PC-9 (cell line): ENCODE measurements at places on chromosomes 4 and X. TPM values are rescaled to one million over a fixed set of nuclear protein-coding genes. Genes with fewer than 3 reads are reported as not detected.

DNA sequence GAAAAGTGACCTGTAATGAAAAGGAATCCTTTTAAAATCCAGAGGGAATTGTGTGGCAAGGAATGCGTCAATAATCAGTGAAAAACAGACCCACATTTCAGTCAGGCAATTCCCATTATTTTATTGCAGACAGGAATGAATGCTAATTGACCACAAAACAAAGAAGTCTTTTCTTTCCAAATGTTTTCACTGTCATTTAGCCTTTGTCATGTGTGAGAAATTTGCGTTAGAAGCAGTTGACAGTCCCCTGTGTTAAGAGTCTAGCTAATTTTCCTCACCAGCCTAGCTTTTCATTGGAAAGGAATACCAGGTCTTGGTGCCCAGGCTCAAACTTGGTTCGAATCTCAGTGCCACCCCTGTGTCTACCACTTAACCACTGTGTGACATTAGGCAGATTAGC is 83.4 kb downstream of the KIT start:
- no peak for DNase-seq
- H3K4me3 ChIP-seq = no peak overlapping the region
- H3K27me3 ChIP-seq = no peaks in the 10 kb centered on the region
- no peaks in the 10 kb centered on the region for H3K36me3 ChIP-seq

DNA sequence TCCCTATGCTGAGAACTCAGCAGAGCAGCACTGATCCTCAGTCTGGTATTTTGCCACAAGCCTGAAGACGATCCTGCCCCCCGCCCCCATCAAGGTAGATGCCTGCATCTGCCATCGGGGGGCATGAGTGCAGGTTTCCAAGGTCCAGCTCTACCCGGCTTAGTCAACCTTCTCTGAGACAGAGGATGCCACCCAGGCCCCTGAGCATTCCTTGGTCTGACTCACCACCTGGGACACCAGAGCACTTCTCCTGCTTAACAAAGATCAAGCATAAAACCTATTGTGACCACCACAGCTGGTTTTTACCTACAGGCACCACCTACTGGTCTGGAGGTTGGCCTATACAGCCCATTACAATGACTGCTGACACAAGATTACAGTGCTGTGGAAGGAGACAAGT is 1168.1 kb downstream of the PCDH19 start:
- no peak overlapping the region for H3K4me3 ChIP-seq
- no peak overlapping the region for H3K27ac ChIP-seq
- no peaks in the 10 kb centered on the region for H3K4me1 ChIP-seq
- no peaks in the 10 kb centered on the region for H3K27me3 ChIP-seq
- DNase-seq = no peak

DNA sequence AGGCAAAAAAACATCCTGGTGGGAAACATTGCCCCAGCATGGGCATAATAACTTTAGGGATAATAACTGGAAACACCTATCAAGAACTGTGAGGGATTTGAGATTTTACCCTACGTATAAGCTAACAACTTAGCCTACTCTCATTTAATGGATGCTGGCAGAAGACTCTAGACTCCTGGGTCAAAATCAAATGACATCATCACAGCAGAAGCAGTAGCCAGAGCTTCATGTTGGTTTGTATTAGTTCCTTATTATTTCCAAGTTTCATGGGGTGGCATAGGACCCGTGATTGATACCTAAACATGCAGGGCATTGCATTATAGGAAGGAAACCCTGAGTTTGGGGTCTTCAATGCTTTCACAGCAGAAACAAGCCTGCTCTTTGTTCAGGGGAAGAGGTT is 4.6 kb downstream of the TCEAL9 start:
- H3K4me1 ChIP-seq = peaks cover 21% of the 10 kb centered on the region
- H3K27ac ChIP-seq = no peak overlapping the region
- no peaks in the 10 kb centered on the region for H3K27me3 ChIP-seq
- H3K4me3 ChIP-seq = no peak overlapping the region

- no peaks in the 10 kb centered on the region for H3K27me3 ChIP-seq
- 0 out of 2 replicates have a peak, but pooled peaks cover 6% of the 10 kb centered on the region for H3K36me3 ChIP-seq
- peak overlapping the region; percentile 20; the same call in 1 of the 2 replicates for H3K4me3 ChIP-seq
- no peak for DNase-seq
- H3K27ac ChIP-seq = peak overlapping the region; percentile 43
- H3K4me1 ChIP-seq = peaks cover 31% of the 10 kb centered on the region
These were observed 3.6 kb downstream of the ZXDB start for GRCh38 chrX:57595381-57595811.

- no peak for DNase-seq
- H3K4me1 ChIP-seq = peaks cover 17% of the 10 kb centered on the region
- no peak overlapping the region for H3K4me3 ChIP-seq
- no peaks in the 10 kb centered on the region for H3K36me3 ChIP-seq
These were observed 119.6 kb downstream of the CBLL2 start for GRCh38 chrX:22392133-22392948.

DNA sequence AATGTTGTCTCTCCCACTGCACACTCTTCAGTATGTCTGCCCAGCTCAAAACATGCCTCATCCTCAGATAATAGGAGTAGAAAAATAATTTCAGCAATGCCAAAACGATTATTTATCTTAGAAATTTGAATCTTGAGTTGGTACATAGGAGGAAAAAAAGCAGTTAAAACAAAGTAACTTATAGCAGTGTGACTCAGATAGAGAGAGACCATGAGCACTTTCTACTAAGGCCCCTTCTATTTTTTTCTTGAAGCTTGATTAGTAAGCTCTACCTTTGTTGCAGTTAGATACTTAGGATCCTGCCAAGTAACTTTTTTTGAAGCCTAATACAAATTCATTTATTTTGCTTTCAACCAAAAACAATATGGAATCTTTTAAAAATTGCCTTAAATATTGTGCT is 212.3 kb downstream of the MAD2L1 start:
- no peak overlapping the region for H3K4me3 ChIP-seq
- no peaks in the 10 kb centered on the region for H3K4me1 ChIP-seq
- H3K27me3 ChIP-seq = no peaks in the 10 kb centered on the region
- no peak for DNase-seq

GRCh38 chrX:2468261-2469195 is 32.2 kb downstream of the DHRSX start:
- H3K27me3 ChIP-seq = no peaks in the 10 kb centered on the region
- H3K4me1 ChIP-seq = no peaks in the 10 kb centered on the region
- no peak overlapping the region for H3K4me3 ChIP-seq
- H3K36me3 ChIP-seq = no peaks in the 10 kb centered on the region
- no peak overlapping the region for H3K27ac ChIP-seq

- no peaks in the 10 kb centered on the region for H3K27me3 ChIP-seq
- H3K4me3 ChIP-seq = no peak overlapping the region
- no peak overlapping the region for H3K27ac ChIP-seq
- no peaks in the 10 kb centered on the region for H3K4me1 ChIP-seq
- no peaks in the 10 kb centered on the region for H3K36me3 ChIP-seq
- DNase-seq = no peak
These were observed 45.6 kb downstream of the NSG1 start for GRCh38 chr4:4432341-4433125.

DNA sequence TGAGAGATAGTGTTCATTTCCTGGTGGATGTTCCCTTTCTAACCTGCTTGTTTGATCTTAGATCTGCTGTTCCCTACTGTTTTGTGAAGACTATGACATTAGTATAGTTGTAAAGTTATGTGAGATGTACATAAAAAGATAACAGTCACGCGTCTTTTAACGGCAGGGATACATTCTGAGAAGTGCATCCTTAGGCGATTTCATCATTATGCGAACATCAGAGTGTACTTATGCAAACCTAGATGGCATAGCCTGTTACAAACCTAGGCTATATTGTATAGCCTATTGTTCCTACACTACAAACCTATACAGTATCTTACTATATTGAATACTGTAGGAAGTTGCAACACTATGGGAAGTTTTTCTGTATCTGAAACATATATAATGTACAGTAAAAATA is 50.4 kb downstream of the MCUB start:
- H3K36me3 ChIP-seq = no peaks in the 10 kb centered on the region
- no peak overlapping the region for H3K4me3 ChIP-seq
- no peak overlapping the region for H3K27ac ChIP-seq
- no peak for DNase-seq
- H3K27me3 ChIP-seq = no peaks in the 10 kb centered on the region

DNA sequence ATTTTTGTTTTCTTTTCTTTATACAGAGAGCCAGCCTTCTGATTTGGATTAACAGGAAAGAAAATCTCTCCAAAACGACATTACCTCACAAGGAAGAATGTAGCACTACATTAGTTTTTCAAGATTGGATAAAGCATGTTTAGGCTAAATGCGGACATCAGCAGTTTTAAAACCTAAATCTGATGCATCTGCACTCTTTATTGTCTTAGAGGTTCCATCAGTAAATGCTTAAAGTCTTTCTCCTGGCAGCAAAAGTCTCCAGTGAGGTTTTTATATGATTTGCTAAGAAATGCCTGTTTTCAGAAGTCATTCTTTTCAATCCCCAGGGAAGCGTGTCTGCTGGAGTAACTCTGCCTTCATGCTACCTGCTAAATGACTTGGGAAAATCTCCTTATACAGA is 912.9 kb upstream of the INTU start:
- no peak overlapping the region for H3K27ac ChIP-seq
- H3K4me3 ChIP-seq = no peak overlapping the region
- H3K36me3 ChIP-seq = no peaks in the 10 kb centered on the region
- DNase-seq = no peak
- H3K4me1 ChIP-seq = no peaks in the 10 kb centered on the region
- H3K27me3 ChIP-seq = no peaks in the 10 kb centered on the region

GRCh38 chrX:19775830-19776485 is 111.4 kb downstream of the SH3KBP1 start:
- no peak overlapping the region for H3K4me3 ChIP-seq
- DNase-seq = no peak
- no peaks in the 10 kb centered on the region for H3K27me3 ChIP-seq
- H3K27ac ChIP-seq = no peak overlapping the region

DNA sequence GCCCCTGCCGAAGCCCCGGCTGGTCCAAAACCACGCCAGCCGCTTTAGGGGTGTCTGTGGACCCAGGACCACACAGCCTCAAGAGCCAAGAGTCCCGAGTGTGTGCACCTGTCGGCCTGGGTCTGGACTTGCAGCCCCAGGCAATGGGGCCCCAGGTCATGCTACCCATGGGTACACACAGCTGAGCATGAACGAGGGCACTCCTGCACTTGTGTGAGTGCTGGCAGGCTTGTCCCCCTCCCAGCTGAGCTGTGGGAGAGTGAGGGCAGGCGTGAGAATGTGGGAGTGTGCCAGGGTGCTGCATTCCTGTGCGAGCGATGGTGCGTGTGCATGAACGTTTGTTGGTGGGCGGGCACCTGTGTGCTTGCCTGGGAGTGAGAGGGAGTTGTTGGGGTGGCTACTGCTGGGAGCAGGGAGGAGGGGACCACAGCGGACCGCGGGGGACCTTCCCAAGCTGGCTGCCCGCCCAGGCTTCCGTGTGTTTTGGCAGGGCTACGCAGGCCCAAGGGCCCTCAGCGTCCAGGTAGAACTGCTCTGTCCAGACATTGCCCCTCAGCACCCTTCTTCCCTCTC is 30.8 kb downstream of the BLOC1S4 start:
- H3K27me3 ChIP-seq = no peaks in the 10 kb centered on the region
- H3K36me3 ChIP-seq = no peaks in the 10 kb centered on the region
- H3K4me1 ChIP-seq = peaks cover 53% of the 10 kb centered on the region
- no peak overlapping the region for H3K4me3 ChIP-seq
- peak; percentile 89 for DNase-seq
- peak overlapping the region; percentile 48; the same call in 1 of the 2 replicates for H3K27ac ChIP-seq

GRCh38 chr4:181166742-181167399 is 1076.3 kb upstream of the TENM3 start:
- H3K36me3 ChIP-seq = no peaks in the 10 kb centered on the region
- no peak overlapping the region for H3K27ac ChIP-seq
- no peaks in the 10 kb centered on the region for H3K27me3 ChIP-seq

Gene SPATA4
- 0.43 and 1.1 TPM in 2 replicates for total RNA-seq

Gene ZMAT1
- total RNA-seq = not detected in 2 replicates

Gene FGG
- total RNA-seq = not detected in 2 replicates

Gene GYPB
- not detected in 2 replicates for total RNA-seq

Gene GYPE
- total RNA-seq = not detected in 2 replicates

Gene CLNK
- not detected in 2 replicates for total RNA-seq

Gene CT45A5
- total RNA-seq = not detected in 2 replicates

Gene CYLC1
- total RNA-seq = not detected in 2 replicates

Gene ZNF157
- total RNA-seq = not detected in 2 replicates

Gene FAM53A
- total RNA-seq = 4.0 and 6.7 TPM in 2 replicates

Gene EDA2R
- not detected in 2 replicates for total RNA-seq
